ENCODE measurements at places on chromosomes 1 and 21.

- DNase-seq, result no peak
Observed at GRCh38 chr1:117815926-117816325, 113.5 kb downstream of the GDAP2 start.

DNA sequence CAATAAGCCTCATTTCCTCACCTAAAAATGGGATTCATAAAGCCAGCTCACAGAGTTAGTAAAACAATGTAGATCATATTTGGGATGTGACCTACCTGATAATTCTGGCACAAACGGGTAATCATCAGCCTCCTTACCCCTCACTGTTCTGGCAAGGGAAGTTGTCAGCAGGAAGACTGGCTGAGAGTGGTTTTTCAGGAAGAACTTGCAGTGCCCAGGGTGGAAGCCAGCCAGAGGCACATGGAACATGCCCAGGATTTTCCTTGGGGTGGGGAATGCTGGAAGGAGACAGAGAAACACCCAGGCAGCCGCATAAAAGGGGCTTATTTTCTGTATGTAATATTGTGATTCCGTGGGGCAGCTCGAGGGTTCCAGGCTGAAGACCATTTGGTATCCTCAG is 7.7 kb upstream of the SLC5A9 start:
- no peak for DNase-seq

DNA sequence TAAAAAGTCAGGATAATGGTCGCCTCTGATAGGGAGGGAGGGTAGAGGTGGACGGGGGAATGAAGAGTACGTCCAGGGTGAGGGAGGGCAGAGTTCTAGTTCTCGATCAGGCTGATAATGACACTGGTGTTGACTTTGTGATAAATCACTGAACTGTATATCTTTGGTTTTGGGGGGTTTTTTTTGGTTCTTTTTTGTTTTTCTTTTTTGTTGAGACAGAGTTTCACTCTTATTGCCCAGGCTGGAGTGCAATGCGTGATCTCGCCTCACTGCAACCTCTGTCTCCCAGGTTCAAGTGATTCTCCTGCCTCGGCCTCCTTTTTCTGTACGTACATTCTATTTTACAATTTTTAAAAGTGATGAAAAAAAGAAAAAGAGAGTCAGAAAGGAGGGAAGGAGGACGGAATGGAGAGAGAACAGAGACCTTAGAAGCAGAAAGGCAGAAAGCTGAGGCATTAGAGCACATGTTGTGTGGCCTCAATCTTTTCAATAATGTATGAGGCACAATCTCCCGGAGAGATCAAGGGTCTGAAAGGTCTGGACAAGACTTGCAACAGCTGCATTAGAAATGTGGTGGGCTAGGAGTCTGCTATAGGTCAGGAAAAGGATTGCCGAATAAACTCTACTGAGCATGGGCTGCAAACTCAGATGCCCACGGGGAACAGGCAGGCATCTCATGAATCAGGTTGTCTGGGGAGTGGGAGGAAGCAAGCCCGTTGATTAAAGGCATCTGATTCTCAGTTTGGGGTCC is 174.8 kb downstream of the TOMM20 start:
- DNase-seq, result no peak

GRCh38 chr1:239044829-239045228 is 341.5 kb upstream of the CHRM3 start:
- no peak for DNase-seq

GRCh38 chr1:228487336-228488124 is at the start of gene RNF187:
RNF187 (plus strand) TSS chr1:228487382.
- peak; percentile 91 for DNase-seq

DNA sequence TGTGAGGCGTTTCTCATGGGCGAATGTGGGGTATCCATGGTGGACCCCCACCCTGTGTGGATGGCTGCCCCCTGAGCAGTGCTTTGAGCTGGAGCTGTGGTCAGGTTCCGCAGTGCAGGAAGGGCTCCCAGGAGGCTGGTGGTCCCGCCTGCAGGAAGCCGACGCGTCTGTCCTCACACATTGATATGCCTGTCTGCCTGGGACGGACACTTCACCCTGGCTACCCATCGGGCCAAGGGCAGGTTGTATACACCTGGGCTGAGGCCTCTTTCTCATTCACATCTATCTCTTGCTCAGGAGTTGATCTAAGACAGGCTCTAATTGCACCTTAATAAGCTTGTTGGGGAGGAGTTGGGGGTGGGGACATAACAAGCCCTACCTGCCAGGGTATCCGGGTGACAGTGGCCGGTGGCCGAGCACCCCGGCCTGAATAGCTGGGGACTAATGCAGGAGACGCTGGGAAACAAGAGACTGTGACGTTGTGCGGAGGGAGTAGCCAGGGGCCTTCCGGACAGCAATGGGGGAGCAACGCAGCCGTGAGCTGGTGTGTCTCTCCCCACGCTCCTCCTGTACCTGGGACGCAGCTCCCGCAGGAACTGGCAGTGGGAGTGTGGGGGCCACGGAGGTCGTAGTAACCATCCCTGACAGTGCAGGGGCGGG is 21.7 kb downstream of the PDXK start:
- no peak for DNase-seq

GRCh38 chr1:174044418-174045222 is 22.5 kb upstream of the RC3H1 start:
- DNase-seq, result no peak

- DNase-seq, result no peak
Observed at GRCh38 chr21:44523567-44524413, 16.2 kb downstream of the KRTAP10-1 start.

- DNase-seq, result no peak
Observed at GRCh38 chr1:164470996-164471395, 88.0 kb upstream of the PBX1 start.

DNA sequence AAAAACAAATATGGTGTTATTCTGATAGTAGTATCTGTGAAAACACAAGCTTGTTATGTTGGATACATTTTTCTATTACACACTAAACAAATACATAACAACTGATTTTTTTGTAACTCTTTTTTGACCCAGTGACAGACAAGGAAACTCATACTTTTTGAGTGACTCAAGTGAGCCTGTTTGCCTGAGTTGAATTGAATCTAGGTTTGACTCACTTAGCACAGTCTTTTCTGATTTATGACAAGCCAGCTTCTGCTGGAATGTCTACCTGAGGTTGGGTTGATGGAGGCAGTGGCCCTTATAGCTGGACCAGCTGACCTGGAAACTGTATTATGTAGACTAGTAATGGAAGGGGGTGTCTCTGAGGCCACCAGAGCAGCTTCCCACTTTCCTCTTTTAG is 4.2 kb upstream of the CLCA4 start:
- no peak for DNase-seq

DNA sequence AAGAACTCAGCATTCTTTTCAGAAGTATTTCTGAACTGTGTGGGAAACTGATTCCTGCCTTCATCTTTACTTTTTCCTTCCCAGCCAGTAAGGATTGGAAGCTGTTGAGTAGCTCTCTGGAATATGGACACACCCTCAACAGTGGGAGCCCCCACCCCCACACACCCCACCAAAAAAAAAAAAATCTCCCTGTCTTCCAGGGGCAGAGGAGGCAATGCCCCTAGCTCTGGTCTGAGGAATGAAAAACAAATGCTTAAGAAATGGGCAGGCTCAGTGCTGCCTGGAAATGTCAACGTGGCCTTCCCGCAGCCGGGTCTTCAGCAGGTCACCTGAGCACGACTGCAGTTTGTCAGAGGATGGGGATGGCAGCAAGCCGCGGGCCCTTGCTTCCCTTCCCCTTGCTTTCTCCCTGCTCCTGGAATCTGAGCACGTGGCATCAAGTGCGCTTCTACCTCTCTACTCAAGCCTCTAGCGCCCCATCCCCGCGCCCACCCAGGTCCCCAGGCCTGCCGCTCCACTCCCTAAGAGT is 479 bp downstream of the RGS16 start:
- no peak for DNase-seq

DNA sequence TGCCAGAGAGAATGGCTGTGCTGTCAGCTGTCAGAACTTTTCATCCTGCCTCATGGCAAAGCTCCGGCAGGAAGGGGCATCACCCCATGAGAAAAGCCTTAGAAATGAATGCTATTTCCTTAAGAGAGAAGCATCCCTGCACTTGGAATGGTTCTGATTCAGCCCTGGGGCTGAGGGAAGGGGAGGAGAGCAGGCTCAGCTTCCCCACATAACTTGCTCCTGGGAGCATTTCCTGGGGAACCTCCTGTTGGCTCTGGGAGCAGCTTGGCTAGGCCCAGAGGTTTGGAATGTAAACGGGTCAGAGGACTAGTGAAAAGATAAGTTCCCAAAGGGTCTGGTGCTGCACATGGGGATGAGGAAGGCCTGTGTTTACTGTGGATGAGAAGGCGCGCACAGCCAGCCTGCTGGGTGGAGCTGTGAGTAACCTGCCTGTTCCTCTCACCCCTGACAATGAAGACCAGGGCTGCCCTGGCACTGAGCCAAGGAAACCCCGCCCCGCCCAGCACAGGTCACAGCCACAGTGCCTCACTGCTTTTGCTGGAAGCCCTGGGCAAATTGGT is 5.0 kb downstream of the PRELP start:
- DNase-seq, result peak; percentile 7

- DNase-seq, result no peak
Observed at GRCh38 chr1:100921110-100921706, 25.3 kb downstream of the SLC30A7 start.

GRCh38 chr1:37085393-37085792 is 51.1 kb upstream of the GRIK3 start:
- no peak for DNase-seq

GRCh38 chr1:89203166-89203565 is 4.4 kb upstream of the GBP4 start:
- DNase-seq, result no peak

GRCh38 chr1:56533197-56533596 is 46.2 kb downstream of the PLPP3 start:
- DNase-seq, result no peak

DNA sequence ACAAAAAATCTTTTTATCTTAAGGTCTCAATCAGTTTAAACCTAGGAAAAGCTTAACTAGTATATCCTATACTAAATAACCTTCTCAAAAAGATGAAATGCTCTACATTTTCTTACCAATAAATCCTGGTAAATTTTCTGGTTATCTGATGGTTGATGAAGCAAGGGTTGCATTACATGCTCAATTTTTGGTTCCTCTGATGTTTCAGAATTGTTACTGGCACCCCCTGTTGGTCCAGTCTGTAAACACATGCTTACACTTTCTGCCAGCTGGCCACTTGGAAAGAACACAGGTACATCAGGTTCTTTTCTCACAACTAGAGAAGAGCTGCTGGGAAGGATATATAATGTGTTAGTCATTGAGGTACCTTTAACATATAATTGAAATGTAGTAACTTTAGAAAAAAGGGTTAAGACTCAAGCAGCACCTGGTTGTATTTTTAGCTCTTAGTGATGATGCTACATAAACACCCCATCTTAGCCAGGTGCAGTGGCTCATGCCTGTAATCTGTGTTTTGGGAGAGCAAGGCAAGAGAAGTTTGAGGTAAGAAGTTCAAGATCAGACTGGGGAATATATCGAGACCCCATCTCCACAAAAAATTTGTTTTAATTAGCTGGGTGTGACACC is 30.9 kb upstream of the TAL1 start:
- peak; percentile 35 for DNase-seq

GRCh38 chr1:111559736-111560279 is 56.4 kb upstream of the ADORA3 start:
- no peak for DNase-seq

DNA sequence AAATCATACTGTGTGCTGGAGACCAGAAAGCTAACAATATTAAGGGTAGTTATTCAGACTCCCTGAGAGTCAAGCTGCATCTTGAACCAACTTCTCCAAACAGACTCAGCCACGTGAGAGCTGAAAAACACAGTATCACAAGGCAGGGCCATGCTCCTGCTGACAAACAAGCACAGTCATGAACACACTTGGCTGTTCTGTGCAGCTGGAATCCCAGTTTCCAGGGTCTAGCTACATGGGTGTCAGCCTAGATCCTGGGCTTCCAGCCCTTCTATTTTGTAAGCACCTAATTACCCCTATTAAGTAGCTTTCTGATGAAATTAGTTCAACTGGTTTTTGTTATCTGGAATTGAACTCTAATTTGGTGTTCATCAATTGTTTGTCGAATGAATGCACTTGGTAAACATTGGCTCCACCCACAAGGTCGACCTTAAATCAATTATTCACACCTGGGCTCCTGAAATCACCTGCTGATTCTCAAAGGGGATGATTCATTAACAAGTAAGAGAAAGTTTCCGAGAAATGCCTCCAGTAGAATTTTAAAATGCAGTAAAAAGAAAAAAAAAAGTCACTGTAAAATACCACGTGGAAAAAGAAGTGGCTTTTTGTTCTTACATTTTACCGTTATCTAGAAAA is 179.3 kb downstream of the ZC3H11B start:
- no peak for DNase-seq

Measured in activated naive CD8-positive, alpha-beta T cell treated with anti-CD3 and anti-CD28 coated beads, Interleukin-2, amount 50 U/mL, for 24 hours (primary cell).